ENCODE measurements at places on chromosomes 7 and 10. TPM values are rescaled to one million over a fixed set of nuclear protein-coding genes. Genes with fewer than 3 reads are reported as not detected.

Gene CASP7
- 5.9 TPM for total RNA-seq

Gene INMT
- total RNA-seq = 17.3 TPM

Gene HOXA11
- total RNA-seq = not detected

Gene LRRC4
- total RNA-seq = 3.7 TPM

Gene PRKG1
- total RNA-seq = 35.6 TPM

Gene UCMA
- not detected for total RNA-seq

Gene UPK3B
- 0.38 TPM for total RNA-seq

Gene UNCX
- not detected for total RNA-seq

Gene NME8
- not detected for total RNA-seq

Gene CAMK2B
- 149 TPM for total RNA-seq

Gene SRPK2
- total RNA-seq = 37.8 TPM

Gene SHOC2
- total RNA-seq = 51.4 TPM

Gene COL13A1
- 9.5 TPM for total RNA-seq

Gene CADPS2
- total RNA-seq = 6.3 TPM

Gene SPDYE5
- not detected for total RNA-seq

Gene SDK1
- 0.32 TPM for total RNA-seq

Gene PLAC9
- 30.4 TPM for total RNA-seq
